Stimulated activated CD4-positive, alpha-beta T cell treated with anti-CD3 and anti-CD28 coated beads, TNF-alpha, amount 100 ng/mL, for 1 hour (primary cell): ENCODE measurements at places on chromosomes 4 and X.

GRCh38 chrX:144295921-144296320 is 412.1 kb downstream of the UBE2NL start:
- DNase-seq: no peak

- no peak for DNase-seq
These were observed 25.5 kb downstream of the AP1AR start for GRCh38 chr4:112257098-112257497.

DNA sequence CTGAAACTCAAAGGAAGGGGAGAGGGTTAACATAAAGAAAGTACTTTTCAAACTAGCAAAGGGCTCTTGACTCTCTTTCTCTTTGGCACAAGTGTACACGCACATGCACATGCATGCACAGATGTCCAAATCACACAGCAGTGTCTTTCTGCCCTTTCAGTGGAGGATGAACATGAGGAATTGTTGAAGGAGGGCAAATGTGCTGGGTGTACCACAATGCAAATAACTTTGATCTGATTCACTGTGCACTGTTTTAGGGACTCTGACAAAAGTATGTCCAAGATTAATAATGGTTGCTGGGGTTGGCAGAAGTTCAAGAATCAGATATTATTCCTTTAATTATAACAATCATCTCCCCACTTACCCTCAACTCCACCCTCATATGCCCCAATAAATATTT is 93.8 kb downstream of the GPC4 start:
- DNase-seq: no peak

- DNase-seq: no peak
These were observed 97.6 kb downstream of the FAM193A start for GRCh38 chr4:2634014-2634413.

DNA sequence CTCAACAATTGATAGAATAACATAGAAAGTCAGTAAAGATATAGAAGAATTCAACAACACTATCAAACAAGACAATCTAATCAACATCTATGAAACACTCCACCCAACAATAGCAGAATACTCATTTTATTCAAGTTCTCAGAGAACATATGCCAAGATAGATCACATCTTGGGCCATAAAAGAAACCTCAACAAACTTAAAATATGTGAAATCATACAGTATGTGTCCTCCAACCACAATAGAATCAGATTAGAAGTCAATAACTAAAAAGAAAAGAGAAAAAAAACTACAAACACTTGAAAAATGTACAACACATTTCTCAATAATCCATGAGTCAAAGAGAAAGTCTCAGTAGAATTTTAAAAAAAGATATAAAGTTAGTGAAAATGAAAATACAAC is 78.6 kb upstream of the LDB2 start:
- DNase-seq: no peak

GRCh38 chr4:89221167-89221867 is 86.3 kb downstream of the GPRIN3 start:
- no peak for DNase-seq
